ENCODE measurements at places on chromosomes 12 and 14.
A peak's percentile ranks its signal among the peaks of the same experiment; 100 is the strongest.

- no peak for DNase-seq
These were observed 185.2 kb downstream of the TMTC3 start for GRCh38 chr12:88327276-88327675.

GRCh38 chr12:119381471-119382235 lies 47.1 kb downstream of the CCDC60 start:
- no peak for DNase-seq

DNA sequence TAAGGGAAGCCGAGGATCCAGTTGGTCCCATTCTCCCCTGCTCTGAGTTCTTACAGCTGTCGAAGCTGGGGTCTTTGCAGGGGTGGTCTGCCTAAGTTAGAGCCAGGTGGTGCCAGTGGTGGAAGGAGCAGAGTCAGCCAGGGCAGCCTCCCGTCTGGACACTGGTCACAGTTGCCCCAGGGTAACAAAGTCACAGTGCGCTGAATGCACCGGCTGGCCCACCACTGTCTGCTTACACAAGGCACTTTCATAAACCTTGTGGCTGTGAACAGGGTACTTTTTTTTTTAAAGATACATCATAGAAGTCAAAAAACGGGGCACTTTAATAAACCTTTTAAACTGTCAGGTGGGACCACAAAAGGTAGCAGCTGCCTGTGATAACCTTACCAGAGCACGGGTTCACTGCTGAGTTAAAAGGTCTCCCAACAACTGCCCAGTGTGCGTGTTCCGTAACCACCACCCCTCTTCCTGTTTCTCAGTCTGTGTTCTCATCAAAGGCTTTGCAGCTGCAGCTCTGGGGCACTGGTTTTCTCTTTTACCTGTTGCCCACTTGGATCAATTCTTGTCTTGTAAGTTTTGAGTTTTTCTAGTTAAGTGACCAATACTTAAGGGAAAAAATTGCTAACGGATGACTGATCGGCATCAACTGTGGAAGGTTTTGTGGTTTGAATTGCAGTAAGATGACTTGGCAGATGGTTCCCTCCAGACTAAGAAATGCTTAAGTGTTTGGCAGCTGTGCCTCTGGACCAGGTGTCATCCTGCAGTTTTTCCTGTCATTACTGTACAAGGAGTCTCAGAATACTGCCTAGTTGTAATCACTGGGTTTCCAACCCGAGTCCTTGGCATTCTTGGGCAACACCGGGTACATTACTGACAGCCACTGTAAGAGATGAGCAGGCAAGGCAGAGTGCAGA lies 55.9 kb downstream of the DYNC1H1 start:
- peak; percentile 47 for DNase-seq

- no peak for DNase-seq
These were observed 23.3 kb downstream of the DMAC2L start for GRCh38 chr14:50335389-50335788.

- DNase-seq, result no peak
These were observed 7.1 kb upstream of the ZDHHC22 start for GRCh38 chr14:77148510-77149231.

DNA sequence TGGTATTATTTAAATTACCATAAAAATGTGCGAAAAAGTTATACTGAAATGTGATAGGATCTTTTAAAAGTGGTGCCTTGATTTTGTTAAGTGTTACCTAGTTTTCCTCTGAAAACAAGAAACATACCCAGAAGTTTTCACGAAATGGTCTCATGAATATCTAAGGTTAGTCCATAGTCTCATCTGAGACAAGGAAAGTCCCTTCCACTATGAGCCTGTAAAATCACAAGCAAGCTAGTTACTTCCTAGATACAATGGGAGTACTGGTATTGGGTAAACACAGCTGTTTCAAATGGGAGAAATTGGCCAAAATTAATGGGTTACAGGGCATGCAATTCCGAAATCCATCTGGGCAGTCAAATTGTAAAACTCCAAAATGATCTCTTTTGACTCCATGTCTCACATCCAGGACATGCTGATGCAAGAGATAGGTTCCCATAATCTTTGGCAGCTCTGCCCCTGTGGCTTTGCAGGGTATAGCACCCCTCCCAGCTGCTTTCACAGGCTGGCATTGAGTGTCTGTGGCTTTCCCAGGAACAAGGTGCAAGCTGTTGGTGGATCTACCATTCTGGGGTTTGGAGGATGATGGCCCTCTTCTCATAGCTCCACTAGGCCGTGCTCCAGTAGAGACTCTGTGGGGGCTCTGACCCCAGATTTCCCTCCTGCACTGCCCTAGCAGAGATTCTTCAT lies 271.4 kb downstream of the NAV3 start:
- DNase-seq, result no peak

DNA sequence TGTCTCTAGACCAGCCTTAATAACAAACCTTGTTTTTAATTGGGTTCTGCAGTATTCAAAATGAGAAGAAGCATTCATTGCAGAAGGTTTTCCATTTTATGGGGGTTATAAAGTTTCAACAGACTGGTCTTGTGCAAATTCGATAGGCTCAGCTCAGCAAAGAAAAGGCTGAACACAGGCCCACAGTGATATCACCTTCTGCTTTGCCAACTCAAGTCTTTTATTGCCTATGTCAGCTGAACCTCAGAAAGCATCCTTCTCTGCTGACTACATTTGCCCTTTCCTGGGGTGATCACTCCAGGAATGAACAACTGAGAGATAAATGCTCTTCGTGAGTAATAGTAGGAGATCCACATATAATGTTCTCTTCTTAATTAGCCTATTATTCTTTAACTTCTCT lies 134.5 kb upstream of the CCDC175 start:
- no peak for DNase-seq

DNA sequence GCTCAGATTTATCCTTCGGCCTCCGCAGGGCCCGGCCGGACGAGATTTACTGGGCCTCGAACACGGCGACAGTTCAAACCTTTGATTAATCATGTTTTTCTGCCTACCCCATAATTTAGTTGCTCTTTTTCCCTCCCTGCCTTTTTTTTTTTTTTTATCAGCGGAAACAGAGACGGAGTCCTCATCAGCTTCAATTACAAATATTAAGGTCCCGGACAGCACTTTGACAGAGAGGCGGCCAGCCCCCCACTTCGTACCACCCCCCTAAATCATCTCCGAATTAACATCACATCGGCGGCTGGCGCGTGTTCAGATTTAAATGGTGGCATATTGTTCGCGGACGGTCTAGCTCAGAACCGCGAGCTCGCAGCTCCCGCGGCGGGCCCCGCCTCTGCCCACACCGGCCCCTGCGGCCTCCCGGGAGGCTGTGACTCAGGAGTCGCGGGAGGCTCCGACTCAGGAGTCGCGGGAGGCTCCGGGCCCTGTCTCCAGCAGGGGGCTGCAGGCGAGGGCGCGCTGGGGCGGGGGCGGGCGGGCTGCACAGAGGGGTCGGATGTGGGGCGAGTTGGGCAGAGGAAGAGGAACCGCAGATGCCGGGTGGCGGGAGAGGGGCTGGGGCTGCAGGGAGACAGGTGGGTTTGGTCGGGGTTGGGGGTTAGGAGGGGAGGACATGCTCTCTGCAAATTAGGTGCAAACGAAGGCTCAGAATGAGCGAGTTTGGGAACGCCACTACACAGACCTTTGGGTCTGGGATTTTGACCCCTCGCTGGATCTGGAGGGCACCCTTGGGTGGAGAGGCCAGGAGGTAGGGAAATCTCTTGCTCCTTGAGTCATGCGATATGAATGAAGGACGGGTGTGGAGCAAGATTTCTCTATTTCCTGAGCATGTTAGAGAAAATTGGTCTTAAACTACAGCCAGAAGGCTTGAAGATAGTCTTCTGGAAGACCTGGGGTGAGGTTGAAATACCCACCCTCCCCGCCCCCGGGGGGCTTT lies 19.6 kb upstream of the ATP5MC2 start:
- DNase-seq, result no peak

GRCh38 chr12:127170226-127171180 lies 1096.5 kb upstream of the TMEM132C start:
- no peak for DNase-seq

DNA sequence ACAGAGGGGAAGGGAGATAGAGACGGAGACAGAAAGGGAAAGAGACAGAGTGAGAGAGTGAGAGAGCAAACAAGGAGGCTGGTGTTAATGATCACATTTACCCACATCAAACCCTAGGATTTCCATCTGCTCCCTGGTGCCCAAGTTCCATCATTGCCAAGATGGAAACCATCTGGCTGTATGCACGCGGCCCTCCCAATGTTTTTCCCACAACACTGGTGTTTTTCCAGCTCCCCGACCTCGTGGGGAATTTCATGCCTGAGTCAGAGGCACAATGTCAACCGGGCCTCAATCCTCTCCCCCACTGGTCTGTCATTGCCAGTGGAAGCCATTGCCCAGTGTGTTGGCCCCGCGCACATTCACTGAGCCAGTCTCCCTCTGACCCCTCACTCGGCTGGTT lies 19.9 kb upstream of the BDKRB2 start:
- DNase-seq, result no peak

DNA sequence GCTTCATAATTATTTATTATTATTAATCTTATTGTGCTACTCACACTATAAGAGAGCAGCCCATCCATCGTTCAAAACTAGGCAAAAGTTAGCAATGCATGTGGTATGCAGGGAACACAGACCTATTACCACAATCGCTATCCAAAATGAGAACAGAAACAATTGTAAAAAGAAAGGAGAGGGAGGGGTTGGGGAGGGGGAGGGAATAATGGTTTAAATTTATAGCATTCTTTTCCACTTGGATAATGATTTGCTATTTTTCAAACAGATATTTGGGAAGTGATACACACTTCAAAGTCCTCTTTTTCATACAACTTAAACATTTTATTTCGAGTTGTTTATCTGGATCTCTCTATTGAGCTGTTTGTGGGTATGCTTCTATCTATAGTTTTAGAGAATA lies 248.6 kb upstream of the SOX5 start:
- no peak for DNase-seq

GRCh38 chr12:54017878-54018467 lies 9.2 kb downstream of the HOXC8 start:
- peak; percentile 66 for DNase-seq

DNA sequence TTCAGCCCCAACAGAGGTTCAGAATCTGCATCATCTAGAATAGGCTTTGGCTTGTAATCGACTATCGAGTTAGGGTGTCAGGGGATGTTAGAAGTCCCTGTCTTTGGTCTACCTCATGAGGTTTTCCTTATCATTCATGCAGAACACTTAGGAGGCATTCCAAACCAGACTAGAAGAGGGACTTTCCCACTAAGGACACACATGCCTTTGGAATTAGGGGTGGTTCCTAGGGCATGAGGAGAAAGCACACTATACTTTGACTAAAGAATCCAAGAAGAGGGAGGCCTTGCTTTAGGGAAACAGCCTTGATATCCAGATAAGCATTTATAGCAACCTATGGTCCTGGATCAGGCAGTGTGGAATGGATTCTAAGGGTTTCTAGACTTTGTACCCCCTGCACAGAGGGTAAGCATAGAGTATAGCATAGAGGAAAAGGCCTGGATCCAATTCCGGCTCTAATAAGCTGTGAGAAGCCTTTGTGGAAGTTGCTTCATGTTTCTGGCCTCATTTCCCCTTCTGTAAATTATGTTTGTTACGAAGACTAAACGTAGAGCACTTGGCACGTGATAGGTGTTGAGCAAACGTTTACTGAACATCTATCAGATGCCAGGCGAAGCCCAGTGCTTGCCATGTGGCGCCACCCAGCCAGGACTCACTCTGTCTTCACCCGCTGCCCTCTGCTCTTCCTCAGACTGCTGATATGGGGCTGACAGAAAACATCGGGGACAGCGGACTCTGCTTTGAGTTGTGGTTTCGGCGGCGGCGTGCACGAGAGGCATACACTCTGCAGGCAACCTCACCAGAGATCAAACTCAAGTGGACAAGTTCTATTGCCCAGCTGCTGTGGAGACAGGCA lies 13.2 kb downstream of the ZNF219 start:
- no peak for DNase-seq

- no peak for DNase-seq
These were observed 35.2 kb upstream of the CPSF6 start for GRCh38 chr12:69204191-69204590.

- DNase-seq, result no peak
These were observed 135.9 kb downstream of the GPR65 start for GRCh38 chr14:88140874-88141273.

DNA sequence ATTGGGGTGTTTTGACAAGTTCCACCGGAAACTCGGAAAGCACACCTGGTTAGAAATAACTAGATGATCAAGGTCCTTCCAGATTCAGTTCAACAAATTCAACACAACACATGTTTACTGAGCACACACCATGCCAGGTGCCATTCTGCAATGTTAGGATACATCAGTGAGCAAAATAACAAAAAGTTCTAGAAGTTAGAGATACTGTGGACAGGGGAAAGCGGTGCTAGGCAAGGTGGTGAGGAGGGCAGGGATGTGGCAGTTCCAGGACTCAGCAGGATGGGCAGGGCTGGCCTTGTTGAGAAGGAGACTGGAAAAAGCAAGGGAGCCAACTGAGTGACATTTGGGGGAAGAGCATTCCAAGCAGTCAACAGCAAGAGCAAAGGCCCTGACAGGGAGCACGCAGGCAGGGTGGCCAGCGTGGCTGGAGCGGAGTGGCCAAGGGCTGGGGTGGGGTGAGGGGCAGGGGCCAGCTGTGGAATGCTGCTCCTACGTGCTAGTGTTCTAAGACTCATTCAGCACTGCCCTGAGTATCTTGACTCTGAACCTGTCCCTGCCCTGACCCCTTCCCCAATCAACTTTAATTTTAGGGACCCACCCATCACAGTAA lies 19.4 kb upstream of the FAIM2 start:
- no peak for DNase-seq

DNA sequence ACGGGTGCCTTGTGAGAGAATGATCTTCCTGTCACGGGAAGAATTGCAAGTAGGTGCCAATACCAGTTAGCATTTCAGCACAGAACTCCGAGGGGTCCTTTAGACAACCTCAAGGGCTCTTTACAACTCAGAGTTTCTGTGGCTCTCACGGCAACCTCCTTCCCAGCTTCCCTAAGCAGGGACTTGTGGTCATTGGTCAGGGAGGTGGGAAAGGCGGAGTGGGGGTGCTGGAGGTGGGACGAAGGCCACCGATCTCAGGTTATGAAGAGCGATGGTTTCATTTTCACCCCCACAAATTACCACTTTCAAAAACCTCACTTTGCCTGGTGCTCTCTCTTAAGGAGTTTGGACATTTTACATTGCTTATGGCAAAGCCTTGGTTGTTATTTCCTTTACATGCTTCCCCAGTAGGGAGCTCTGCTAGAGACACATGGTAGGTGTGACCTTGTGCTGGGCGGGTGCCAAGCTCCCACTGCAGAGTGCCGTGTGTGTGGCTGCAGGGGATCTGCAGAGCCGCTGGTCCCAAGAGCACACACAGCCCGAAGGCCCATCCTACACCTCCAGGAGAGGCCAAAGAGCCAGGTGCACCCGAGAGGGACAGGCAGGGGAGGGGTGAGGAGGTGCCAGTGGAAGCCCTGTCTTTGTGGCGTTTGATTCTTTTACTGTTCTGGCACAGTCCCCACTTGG lies 21.4 kb downstream of the BCL2L14 start:
- no peak for DNase-seq
